ENCODE measurements at places on chromosomes 1 and 21.

DNA sequence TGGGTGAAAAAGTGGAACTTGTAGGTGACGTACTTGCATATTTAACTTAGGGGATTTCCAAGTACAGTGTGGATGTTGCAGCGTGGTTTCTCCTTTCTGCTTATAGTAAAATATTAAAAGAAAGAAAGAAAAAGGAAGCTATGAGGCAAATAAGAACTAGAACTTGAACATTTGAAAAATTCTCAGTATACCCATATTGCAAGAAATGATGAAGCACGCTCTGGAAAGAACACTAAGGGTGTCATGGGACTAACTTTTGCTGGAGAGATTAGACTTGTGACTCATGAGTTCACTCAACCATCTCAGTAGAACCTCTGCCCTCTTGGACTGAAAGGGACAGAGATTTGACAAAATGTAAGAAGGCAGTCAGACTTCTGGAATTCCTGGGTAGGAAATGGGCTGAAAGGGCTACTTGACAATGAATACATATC, 704.5 kb upstream of the ADGRL4 start:
- no peak for DNase-seq

DNA sequence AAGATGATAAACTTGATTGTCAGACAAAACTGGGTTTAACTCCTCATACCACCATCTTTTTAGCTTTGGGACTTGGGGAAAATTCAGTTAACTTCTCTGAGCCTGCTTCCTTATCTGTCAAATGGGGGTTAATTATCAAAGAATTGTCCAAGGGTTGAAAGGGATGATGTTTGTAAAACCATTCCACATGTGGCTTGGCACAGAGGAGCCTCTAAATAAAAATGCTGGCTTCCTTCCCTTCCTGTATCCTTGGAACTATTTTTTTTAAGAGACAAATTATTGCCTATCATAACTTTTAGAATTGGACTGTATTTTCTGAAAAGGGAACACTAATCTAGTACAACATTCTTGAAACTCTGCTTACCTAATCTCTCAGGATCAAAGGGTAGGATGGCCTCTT, 143.4 kb upstream of the USP24 start:
- DNase-seq: no peak

- peak; percentile 30 for DNase-seq
These were observed 43.3 kb downstream of the TP73 start for GRCh38 chr1:3695326-3696217.

GRCh38 chr21:38471766-38472165, 26.5 kb downstream of the ERG start:
- no peak for DNase-seq

DNA sequence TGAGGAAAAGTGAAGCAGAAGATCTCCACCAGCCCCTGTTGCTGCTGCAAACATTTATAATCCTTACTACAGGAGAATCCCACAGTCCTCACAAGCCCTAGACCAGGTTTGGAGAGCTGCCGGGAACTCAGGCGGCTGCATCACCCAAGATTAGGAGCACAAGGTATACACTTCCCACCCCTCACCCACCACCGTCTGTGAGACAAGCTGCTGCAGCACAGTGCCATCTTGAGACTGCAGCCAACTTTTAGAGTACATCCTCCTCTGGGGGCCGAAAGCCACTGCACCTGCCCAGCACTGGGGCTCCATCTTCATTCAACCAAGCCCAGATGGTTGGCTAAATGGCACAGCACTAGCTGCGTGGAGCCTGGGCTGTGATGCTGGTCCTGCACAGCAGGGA, 13.8 kb downstream of the OLFML3 start:
- DNase-seq: no peak

All from stimulated activated CD4-positive, alpha-beta T cell treated with anti-CD3 and anti-CD28 coated beads, Interleukin-1b, Interleukin-23, amount 100 ng/mL, for 48 hours (primary cell).